HEK293T (cell line): ENCODE measurements at places on chromosomes 3 and 15.

DNA sequence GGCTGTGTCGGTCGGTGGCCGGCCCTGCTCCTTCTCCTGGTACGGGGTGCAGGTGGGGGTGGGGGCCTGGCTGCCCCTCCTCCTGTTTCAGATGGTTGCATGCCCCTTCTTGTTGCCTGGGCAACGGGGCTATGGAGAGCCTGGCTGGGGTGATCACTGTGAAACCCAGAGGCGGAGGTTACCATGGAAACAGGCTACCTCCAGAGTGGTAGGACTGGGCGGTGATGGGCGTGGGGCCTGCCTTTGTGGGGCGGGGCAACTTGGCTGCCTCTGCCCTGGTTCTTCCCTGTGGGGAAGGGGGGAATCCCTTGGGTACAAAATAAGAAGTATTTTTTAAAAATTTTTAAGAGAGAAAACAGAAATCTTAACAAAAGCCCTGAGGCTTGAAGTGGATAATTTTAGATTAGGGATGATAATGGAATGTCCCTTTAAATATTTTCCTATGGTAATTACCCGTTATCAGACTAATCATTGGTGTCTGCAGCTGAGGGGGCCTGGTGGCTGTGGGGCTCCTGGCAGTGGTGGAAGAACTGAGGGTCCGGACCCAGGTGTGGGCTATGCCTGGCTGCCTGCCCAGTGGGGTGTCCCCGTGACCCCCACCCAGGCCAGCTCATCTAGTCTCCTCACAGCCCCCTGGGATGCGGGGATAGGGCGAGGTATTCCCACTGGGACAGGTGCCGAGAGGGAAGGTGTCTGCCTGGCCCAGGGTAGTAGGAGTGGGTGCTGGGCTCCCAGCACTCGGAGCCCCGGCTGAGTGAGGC lies 32.5 kb downstream of the PLXNA1 start:
- no peak for DNase-seq

DNA sequence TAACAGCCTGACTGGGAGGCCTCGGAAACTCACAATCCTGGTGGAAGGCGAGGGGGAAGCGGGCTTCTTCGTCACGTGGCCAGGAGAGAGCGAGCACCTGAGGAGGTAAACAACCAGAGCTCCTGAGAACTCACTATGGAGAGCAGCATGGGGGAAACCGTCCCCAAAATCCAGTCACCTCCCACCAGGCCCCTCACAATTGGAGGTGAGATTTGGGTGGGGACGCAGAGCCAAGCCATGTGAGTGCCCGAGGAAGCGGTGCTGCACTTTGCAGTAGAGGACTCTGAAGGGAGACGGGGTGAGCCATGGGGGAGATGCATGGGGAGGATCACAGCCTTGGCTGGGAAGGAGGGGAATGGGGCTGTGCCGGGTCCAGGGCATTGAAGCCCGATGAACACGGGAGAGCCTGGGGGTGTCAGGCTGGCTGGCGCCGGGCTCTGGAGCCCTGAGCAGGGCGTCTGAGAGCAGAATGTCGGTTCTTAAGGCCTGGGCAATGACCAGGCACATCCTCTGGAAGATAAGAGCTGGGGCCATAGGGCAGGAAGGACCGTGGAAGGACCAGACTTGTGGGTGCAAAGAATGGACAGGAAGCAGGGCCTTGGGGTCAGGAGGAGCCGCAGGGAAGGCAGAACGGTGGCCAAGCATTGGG lies 117.7 kb downstream of the GABRG3 start:
- DNase-seq: no peak

DNA sequence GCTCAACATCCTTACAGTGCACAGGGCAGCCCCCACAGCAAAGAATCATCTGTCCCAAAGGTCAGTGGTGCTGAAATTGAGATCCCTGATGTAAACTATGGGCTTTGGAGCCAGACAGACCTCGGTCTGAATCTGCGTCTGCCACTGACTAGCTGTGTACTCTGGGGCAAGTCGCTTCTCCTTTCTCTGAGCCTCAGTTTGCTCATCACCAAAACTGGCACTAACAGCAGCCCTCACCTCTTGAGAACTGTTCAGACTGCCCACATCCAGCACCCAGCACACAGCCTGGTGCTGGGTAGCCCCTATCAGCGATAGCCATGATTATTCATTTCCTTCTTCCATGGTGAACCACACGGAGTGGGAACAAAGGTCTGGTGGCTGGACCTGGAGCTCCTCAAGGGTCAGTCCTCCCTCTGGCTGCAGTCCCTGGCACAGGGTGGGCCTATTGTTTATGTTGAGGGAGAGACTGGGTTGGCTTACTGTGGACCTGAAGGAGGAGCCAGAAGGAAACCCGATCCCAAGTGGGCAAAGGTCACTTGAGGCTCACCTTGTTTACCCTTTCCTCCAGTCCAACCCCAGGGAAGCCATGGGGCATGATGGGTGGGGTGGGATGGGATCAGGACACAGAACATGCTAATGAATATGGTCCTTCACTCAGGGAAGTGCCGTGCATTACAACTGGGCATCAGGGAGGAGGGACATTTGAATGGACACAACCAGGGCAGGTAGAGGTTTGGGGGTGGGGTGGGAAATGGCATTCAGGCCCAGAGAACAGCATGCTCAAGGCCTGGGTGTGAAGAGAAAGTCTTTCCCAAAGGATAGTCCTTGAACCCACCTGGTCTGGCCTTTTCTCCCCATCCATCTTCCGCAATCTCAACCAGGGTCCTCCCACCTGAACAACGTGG lies 1.6 kb upstream of the PRKCD start:
- DNase-seq: no peak

DNA sequence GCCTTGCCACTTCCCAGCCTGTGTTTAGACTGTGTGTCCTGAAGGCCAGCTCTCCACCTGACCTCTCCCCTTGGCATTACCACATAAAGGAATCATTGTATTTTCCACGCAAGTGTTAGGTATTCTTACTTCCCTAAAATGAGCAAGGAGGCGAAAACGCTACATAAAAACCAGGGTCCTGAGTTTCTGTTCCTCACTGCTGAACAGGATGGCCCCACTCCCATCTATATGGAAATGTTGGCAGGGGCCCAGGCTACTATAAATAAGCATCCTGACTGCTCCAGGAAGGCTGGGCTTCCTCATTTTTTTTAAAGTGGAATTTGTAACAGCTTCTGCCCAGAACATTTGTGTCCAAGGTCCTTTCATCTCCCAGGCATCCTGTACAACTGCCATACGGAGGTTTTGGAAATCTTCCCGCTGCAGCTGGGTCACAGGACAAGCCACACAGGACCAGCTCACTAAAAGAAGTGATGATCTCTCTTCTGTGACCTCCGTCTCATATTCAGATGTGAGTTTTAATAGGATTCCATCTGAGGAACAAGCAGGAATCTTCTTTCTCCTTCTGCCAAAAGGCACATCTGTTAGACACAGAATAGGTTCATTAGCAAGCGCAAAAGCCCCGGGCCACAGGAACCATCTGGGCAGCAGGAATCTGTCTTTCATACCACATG lies 56.4 kb upstream of the LIMD1 start:
- no peak for DNase-seq

GRCh38 chr15:87193481-87193880 lies 1063.1 kb downstream of the NTRK3 start:
- DNase-seq: no peak

DNA sequence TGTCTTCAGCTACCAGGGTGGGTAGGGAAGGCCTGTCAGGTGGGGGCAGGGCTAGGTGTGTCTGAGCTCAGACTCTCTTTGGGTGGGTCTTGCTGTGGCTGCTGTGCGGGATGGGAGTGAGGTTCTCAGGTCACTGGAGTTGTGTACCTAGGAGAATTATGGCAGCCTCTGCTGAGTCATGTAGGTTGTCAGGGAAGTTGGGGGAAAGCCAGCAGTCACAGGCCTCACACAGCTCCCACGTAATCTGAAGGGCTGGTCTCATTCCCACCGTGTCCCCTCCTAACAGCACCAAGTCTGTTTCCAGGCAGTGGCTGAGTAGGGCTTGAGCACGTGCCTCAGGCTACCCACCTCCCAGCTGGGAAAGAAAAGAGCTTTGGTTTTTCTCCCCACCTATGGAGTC lies 67.0 kb downstream of the CHCHD4 start:
- no peak for DNase-seq

DNA sequence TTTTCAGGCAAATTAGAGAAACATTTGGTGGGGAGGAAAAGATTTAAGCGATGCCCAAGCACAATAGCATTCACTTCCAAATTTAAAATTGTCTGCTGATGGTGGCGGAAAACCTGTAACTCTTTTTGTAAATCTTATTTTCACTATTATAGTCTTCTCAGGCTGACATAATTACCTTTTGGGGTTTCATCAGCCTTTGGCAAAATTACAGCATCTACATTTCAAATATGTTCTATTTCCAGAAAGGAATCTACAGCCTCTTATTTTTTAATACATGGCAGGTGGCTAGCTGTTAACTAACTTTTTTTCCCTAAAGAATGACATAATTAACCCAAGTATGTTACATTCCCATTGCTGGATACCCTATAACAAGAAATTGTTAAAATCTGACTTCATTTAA lies 391.5 kb upstream of the CCDC54 start:
- no peak for DNase-seq

- peak; percentile 39 for DNase-seq
Observed at GRCh38 chr3:127791221-127791913, 30.9 kb downstream of the MGLL start.

DNA sequence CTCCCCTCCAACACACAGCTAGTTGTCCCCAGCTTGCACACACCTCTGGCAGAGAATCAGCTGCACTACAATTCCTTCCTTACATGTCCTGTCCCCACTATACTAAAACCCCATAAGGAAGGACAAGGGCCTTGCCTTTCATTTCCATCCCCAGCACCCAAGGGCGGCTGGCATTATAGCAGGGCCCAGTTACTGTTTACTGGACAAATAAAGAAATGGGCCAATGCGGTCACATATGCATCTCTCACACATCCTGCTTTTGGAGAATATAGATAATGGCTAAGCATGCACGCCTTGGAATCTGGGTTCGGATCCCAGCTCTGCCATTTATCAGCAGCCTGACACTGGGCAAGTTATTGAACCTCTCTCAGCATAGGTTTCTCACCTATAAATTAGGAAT lies 99.1 kb downstream of the DAPK2 start:
- DNase-seq: no peak

GRCh38 chr3:6112546-6112945 lies 748.4 kb upstream of the GRM7 start:
- no peak for DNase-seq

- no peak for DNase-seq
Observed at GRCh38 chr3:129579991-129580390, 26.5 kb downstream of the PLXND1 start.

DNA sequence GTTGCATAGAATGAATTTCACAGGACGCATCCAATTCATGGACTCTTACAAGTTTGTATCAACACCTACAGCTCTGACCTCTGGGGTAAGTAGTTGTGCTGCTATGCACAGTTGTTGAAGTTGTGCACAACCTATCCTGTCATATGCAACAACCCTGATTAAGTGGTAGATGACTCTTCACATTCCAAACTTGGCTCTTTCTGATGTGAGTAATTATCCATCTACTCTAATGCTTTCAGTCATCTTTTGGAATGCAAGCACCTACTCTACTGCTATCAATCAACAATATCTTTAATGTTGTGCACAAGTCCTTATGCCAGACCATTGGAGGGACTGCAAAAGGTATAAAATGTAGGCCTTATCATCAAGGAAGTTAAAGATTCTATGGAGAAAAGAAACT lies 921.4 kb downstream of the MCTP2 start:
- no peak for DNase-seq

GRCh38 chr3:29447946-29448627 lies 167.2 kb downstream of the RBMS3 start:
- no peak for DNase-seq

GRCh38 chr15:58453931-58454793 lies 22.4 kb downstream of the LIPC start:
- DNase-seq: no peak

DNA sequence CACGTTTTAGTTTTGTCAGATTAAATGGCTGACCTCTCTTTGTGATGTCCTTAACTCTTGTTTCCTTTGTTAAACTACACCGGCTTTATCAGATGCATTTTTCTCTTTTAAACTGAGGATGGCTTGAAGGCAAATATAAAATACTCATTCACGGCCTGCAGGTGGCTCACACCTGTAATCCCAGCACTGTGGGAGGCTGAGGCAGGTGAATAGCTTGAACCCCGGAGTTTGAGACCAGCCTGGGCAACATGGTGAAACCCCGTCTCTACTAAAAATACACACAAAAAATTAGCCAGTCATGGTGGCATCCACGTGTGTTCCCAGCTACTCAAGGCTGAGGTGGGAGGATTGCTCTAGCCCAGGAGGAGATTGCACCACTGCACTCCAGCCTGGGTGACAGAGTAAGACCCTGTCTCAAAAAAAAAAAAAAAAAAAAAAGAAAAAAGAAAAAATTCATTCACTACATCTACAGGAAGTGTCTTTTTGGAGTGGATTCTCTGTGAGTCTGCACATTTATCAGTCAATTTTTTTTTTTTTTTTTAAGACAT lies 34.7 kb upstream of the SACM1L start:
- no peak for DNase-seq

- DNase-seq: no peak
Observed at GRCh38 chr3:126479642-126480041, 4.0 kb upstream of the ZXDC start.

DNA sequence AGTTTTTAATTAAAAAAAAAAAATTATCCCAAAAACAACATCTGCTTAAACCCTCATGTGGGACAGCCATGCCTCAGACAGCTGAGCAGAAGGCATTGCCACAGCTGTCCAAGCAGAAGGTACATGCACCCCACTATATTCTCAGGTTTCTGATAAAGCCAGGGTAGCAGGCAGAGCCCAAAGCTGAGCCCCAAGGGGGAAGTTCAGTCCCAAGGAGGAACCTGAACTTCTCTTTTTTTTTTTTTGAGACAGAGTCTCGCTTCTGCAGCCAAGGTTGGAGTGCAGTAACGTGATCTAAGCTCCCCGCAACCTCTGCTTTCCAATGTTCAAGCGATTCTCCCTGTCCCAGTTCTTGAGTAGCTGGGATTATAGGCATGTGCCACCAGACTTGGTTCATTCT lies 33.2 kb downstream of the MKRN2 start:
- no peak for DNase-seq

- DNase-seq: no peak
Observed at GRCh38 chr3:147427746-147428145, 18.6 kb downstream of the ZIC1 start.

DNA sequence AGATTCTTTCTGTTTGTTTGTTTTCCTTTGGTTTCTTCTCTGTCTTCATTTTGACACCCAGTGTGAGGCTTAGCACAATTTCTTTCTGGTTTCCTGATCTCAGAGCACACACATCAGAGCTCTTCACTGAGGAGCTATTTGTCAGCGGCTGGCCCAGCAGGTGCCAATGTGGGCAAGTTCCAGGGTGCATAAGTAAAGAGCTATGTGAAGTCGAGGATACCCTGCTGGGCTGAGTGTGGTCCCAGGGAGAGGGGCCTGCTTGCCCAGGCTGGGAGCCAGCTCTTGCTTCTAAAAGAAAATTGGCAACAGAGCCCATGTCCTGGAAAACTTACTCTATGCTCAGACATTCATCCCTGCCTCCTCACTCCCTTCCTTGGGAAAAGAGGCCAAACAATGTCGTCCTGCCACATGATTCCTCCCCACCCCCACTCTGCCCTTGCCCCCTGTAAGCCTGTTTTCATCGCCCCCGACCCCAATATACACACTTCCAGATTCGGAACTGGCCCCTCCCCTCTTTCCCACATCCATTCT lies 101.2 kb downstream of the ST8SIA2 start:
- DNase-seq: no peak

- DNase-seq: no peak
Observed at GRCh38 chr15:59396211-59396610, 23.5 kb upstream of the MYO1E start.

- no peak for DNase-seq
Observed at GRCh38 chr15:54582863-54583643, 604.8 kb downstream of the UNC13C start.

- DNase-seq: no peak
Observed at GRCh38 chr3:53187430-53187829, 26.4 kb downstream of the PRKCD start.

GRCh38 chr15:98894312-98894711 lies 113.3 kb downstream of the PGPEP1L start:
- no peak for DNase-seq
